Urinary bladder (tissue), 4 donors: ENCODE measurements at places on chromosomes 4 and X. TPM values are rescaled to one million over a fixed set of nuclear protein-coding genes. Genes with fewer than 3 reads are reported as not detected.

DNA sequence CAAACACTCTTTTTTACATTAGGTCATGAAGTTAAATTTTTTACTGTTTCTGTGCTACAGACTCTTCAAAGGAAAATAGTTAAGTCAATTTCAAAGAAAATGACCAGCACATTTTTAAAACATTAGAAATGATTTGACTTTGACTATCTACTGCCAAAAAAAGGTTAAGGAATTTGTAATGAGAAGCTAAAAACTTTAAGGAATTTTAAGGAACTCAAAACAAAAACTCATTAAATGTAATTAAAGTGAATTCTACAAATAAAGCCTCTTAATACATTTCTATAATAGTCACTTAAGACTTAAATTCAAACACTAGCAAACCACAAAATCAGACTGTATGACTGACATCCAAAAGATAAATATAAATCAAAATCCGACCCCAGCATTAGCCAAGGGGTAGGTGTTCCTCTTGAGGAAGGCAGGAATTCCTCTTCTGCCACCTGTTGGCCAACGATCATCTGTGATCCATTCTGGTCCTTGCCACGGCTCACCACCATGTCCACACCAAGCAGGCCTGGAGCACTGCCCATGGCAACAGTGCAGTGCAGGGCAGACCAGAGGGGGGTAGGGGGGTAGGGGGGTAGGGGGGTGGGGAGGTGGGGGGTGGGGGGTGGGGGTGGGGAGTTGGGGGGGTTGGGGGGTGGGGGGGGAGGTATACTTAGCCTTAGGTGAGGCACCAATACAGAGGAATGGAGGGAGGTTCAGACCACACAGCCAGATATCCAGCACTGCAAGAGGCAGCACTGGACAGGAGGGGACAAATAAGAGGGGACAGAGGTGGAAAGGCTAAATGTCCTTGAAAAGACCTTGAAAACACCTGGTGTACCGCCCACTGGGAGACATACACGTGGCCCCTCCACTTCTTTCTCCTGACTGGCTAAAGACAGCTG lies 287.4 kb downstream of the CHIC1 start:
- no peak for DNase-seq

DNA sequence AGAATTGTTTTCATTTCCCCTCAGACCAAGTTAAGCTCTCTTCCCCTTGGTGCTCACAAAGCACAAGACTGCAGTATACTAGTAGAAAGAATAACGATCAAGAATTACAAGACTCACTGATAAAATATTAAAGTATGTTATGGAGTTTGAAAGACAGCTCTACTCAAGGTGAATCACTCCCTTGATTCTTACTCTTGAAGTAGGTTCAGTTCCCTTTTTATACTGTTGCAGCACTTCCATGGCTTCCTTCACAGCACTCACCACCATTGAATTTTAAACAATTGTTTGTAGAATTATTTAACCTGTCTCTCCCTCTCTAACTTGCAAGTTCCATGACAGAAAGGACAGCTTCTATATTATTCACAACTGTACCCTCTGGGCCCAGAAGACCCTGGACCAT lies 42.2 kb downstream of the CASK start:
- no peak for DNase-seq

DNA sequence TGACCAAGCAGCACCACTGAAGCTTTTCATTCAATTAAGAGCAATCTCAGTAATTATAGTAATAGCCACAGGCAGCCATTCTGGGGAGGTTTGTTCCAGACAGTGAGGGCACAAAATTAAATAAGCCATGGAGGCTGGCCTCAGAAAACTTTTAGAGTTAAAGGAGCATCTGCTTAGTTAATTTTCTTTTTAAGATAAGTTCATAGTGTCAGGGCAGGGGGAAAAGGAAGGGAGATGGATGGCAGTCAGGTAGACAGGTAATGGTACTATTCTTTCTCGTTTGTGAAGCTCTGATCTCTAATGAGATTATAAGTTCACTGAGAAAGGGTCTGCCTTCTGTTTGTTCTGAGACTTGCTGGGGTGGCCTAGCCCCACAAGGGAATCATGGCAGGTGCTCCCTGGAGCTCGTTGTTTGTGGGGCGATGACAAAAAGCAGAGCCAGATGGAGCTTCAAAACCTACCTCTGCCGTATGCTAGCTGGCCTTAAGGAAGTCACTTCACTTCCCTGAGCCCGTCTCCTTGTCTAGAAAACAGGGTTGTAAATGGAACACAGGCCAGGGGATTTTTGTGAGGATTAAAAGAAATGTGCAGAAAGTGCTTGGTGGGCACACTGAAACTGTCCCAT lies 44.6 kb upstream of the FGFBP2 start:
- DNase-seq, result no peak

GRCh38 chr4:108703370-108703769 lies 53.0 kb downstream of the OSTC start:
- no peak for DNase-seq

DNA sequence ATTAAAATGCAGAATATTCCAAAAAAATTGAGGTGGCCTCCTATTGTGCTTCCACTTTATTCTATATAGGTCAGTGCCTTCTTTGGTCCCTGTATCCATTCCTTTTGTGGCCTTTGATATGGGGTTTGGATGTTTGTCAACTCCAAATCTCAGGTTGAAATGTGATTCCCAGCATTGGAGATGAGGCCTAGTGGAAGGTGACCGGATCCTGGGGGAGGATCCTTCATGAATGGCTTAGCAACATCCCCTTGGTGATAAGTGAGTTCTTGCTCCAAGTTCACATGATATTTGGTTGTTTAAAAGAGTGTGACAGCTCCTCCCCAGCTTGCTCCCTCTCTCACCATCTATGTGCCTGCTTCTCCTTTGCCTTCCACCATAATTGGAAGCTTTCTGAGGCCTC lies 380.6 kb downstream of the INPP4B start:
- DNase-seq, result no peak

GRCh38 chr4:81465406-81466340 lies 6.0 kb downstream of the RASGEF1B start:
- no peak for DNase-seq

GRCh38 chr4:55356991-55357461 lies 11.0 kb downstream of the SRD5A3 start:
- DNase-seq, result no peak

DNA sequence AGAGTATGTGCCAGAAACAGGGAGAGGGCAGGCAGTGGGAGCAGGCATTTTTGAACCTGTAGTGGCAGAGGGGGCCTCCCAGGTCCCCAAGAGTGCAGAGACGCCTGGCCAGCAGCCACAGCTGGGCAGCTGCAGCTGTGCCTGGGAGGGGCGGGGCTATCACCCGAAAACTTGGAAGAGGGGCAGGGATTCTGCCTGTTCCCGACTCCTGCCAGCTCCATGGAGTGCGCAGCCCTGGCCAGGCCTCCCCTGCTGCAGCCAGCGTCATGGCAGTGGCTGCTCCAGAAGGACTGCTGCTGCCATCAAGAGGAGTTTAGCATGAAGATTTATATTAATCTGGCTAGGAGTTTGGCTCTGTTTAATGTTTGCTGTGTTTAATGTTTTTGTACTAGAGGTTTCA lies 532.1 kb upstream of the PITX2 start:
- DNase-seq, result no peak

GRCh38 chrX:39771089-39771488 lies 326.7 kb downstream of the BCOR start:
- DNase-seq, result no peak

DNA sequence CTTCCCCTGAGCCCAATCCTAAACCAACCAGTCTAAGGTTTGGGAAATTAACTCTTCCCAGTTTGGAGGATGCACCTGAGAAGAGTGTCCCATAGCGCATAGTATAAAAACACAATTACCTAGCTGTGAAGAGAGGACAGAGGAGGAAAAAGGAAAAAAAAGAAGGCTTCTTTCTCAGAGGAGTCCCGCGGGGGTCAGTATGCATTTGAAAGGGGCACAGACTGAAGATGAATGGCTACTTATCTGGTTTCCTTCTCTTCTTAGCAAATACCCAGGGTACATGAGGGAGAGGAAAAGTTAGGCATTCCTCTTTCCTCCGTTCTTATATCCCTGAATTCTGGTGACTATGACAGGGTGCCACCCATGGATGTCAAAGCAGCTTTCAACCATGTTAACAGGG lies 96.9 kb downstream of the TMEM47 start:
- DNase-seq, result no peak

DNA sequence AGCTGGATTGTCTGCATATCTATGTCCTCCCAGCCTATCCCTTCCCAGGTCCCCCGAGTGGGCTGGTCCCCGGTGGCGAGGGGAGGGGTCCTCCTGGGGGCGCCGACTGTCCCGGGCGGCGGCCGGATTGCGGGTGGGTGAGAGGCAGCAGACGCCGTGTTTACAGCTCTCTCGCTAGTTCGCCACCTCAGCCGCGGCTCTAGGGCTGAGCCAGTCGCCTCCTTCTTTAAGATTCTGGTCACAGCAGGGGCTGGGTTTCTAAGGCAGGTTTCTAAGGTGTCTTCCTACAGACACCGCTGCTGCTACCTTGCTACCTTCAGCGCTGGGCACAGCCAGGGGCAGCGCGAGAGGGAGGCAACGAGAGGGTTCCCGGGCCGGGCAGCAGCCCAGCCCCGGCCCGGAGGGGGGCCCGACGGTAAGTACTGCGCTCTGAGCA lies 57.2 kb downstream of the FRMPD3 start:
- DNase-seq, result no peak

CTAG1B gene
- not detected for polyA plus RNA-seq

CD38 gene
- polyA plus RNA-seq, result 1.4 TPM

SYP gene
- 8.3 TPM for polyA plus RNA-seq

RRAGB gene
- 26.2 TPM for polyA plus RNA-seq
